ENCODE measurements at places on chromosomes 7 and 10.

DNA sequence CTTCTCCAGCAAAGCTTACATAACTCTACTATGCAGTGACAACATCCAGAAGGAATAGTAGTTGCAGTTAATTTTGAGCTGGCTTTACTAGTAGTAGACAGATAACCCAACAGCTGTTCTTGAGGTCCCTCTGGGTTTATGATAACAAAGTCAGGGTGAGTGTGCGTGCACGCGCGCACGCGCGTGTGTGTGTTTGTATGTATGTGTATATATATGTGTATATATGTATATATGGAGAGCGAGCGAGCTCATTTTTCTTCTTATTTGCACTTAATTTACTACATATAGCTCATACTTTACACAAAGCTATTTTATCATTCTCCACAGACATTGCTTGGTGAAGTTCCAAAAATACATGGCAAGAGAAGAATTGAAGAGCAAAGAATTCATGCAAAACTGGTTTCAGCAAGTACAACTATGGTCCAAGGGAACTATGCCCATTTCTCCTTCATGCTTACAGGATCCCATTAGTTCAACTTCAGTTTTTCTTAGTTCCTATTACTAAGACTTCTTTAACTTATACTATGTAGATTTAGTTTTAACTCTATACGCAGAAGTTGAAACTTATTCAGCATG is 105.9 kb upstream of the TMEM168 start:
- DNase-seq: no peak

DNA sequence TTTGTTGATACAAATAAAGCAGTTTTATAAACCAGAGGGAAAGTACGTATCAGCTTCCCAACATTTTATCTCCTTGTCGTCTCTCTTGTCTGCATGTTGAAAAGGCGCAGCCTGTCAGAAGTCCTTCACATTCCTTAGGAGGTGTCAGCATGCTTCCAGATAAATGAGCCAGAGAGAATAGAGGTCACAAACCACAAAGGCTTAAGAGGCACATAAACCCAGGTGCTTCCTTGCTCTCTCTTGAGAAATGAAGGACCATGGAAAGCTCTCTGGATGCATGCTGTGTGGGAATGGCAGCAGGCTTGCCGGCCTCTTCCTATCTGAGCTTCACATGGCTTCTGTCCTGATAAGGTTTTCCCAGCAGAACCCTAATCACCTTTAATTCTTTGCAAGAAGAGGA is 448.5 kb downstream of the XPNPEP1 start:
- no peak for DNase-seq

- DNase-seq: no peak
These were observed 178.7 kb downstream of the DNAJB6 start for GRCh38 chr7:157515342-157516041.

DNA sequence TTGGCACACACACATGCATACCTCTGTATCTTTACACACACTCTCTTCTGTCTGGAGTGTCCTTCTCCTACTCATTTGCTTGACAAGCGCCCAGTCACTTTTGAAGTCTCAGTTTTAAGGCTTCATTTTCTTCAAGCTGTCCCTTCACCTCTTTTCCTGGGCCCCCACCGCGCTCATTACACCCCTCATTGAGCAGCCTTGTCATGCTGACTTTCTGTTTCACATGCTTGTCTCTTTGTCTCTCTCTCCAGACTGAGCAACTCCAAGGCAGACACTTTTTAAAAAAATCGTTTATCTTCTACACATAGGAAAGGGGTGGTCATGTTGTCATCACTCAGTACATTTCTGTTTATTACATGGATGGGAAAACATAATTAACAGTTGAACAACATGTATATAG is 225.2 kb upstream of the FZD1 start:
- DNase-seq: no peak

GRCh38 chr7:155497149-155497901 is 39.4 kb downstream of the EN2 start:
- no peak for DNase-seq

DNA sequence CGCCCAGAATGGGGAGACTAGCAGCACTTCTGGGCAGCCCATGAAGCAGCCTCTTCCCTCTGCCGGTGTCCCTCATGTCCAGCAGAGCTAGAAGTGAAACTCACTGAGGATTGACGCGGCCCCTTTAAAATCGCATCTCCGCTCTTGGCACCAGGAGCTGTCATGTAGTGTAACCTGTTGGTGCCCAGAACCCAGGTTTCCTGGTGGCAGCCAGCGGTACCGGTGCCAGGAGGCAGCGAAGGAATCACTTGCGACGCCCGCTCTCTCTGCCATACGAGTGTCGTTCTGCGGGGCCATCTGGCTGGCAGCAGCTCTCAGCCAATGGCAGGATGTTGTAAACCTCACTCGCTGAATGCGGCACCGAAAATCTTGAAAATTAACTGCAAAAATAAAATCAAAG is 82.7 kb downstream of the CUX1 start:
- DNase-seq: no peak

DNA sequence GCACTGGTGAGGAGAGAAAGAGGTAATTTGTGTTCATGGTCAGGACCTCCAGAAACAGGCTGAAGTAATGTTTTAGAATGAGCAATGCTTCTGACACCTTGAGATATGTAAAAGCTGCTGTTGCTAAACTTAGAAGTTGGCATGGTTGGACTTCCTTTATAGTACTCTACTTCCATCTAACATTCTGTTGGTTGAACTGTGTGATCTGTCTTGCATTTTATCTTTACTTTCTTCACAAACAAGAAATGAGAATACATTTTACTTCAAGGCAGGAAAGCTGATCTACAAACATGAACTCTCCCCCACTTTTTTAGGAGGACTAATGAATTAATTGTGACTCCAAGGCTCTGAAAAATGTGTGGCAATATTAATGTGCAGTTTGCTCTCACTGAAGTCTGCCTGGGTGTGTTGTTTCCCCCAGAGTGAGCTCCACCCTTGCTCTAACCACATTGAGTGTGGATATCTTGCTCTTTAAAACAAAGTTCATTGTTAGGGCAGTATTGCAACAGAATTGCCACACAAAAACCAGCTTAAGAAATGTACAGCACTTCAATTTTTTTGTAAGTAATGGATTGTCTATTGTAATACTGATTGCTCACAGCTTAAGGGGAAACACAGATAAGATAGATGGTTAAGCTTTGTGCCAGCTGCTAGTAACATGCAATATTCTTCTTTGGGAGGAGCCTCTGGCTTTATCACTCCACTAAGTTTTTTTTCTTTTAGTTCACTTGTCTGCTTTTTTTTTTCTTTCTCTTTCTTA is 69.0 kb downstream of the ADD3 start:
- DNase-seq: no peak

- no peak for DNase-seq
These were observed 90.3 kb downstream of the SRPK2 start for GRCh38 chr7:105298439-105298894.

- no peak for DNase-seq
These were observed 79.4 kb upstream of the LRRN3 start for GRCh38 chr7:111011520-111011919.

GRCh38 chr10:22637491-22637890 is 76.9 kb downstream of the PIP4K2A start:
- no peak for DNase-seq

DNA sequence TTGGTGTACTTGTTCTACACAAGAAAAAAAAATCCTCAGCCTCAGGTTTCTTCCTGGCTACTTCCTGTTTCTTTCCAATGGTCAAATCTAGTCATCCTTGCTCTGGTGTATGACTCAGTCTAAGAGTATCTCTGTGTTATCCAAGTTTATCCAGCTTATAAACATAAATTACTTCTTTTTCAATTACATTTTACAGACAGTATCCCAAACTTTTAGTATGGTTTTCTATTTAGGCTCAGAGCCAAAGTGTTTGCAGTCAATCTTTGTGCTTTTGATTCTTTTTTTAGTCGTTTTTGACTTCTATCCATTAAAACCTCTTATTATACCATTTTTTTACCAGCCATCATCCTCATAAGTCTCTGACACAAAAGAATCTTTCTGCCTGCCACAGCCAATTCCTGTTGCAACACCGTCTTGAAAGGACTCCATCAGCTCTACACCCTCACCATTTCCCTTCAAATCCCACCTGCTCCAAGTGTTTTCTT is 294.6 kb downstream of the PTEN start:
- DNase-seq: no peak

DNA sequence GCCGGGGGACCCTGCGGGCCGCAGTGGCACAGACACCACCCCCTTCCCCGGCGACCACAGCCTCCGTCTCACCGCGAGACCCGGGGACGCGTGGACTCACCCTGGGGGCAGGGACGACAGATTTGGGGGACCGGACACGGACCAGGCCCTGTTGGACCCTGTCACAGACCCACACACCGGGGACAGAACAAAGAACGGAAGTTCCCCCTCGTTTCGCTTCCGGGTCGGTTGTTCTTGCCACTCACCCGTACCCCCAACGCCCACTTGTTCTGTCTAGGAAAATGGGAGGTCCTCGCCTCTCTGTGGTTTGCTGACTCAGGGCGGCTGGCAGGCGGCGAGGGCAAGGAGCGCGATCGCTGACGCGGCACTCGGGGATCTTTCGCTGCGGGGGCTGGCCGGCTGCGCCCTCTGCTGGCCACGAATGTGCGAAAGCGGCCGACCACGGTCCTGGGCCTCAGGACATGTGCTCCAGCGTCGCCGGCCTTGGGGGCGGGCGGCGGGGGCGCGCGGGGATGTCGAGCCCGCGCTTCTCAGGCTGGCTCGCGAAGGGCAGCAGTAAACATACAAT is at the start of gene ZNF3:
TSS of gene ZNF3 (minus strand) at position 189 of the 568 bp plus-strand sequence. CDS start 4,366 bp downstream, outside the sequence.
- peak; percentile 94 for DNase-seq

DNA sequence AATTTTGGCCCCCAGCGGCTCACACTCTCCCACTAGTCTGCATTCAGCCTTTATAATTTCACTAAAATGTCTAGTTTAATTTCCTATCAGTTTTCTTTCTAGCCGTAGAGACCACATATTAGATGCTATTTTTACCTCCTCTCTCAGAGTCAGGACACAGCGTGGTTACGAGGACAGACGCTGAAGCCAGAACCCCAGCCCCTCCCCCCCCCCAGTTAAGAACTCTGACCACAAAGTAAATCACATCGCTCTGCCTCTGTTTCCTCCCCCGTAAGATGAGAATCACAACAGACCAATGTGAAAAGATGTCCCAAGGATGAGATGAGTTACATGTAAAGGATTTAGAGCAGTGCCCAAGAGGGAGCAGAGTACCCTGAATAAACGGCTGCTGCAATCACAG is 11.1 kb upstream of the TARP start:
- DNase-seq: no peak

GRCh38 chr10:9999627-10000026 is 1018.0 kb upstream of the CELF2 start:
- no peak for DNase-seq

- DNase-seq: no peak
These were observed 20.0 kb upstream of the FAM204A start for GRCh38 chr10:118362103-118362502.

GRCh38 chr7:150357771-150358427 is 10.7 kb upstream of the REPIN1 start:
- no peak for DNase-seq

GRCh38 chr7:26637610-26638009 is 226.8 kb downstream of the SKAP2 start:
- no peak for DNase-seq

GRCh38 chr7:99666013-99666395 is 13.8 kb downstream of the CYP3A5 start:
- no peak for DNase-seq

- DNase-seq: no peak
These were observed 954.0 kb upstream of the C7orf33 start for GRCh38 chr7:147636553-147636952.

DNA sequence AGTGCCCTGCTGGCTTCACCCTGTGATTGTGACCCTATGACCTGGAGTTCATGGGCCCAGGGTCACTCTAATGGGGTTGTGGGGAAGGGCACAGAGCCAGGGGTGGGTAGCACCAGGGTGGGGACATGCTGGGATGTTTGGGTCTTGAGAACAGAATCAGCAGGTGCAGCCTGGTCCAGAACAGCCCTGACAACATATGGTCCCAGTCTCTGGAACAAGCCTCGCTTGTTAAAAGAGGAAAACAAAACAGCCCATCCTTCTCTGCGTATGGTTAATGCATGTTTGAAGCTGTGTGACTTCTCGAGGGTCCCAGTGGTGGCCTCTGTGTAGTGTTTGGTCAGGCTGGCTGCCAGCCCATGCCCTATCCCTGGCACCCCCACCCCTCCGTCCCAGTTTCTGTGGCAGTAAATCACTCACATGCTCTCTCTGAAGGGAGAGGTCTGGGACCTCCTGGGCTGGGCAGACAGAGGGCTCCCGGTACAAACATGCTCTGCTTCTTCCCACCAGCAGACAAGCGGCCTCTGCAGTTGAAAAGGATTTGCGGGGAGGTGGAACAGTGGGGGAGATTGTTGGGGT is 79.4 kb downstream of the FAM241B start:
- DNase-seq: no peak

GRCh38 chr10:88037623-88038022 is 174.2 kb downstream of the PTEN start:
- no peak for DNase-seq

- no peak for DNase-seq
These were observed 340.2 kb downstream of the THSD7A start for GRCh38 chr7:11491811-11492210.

DNA sequence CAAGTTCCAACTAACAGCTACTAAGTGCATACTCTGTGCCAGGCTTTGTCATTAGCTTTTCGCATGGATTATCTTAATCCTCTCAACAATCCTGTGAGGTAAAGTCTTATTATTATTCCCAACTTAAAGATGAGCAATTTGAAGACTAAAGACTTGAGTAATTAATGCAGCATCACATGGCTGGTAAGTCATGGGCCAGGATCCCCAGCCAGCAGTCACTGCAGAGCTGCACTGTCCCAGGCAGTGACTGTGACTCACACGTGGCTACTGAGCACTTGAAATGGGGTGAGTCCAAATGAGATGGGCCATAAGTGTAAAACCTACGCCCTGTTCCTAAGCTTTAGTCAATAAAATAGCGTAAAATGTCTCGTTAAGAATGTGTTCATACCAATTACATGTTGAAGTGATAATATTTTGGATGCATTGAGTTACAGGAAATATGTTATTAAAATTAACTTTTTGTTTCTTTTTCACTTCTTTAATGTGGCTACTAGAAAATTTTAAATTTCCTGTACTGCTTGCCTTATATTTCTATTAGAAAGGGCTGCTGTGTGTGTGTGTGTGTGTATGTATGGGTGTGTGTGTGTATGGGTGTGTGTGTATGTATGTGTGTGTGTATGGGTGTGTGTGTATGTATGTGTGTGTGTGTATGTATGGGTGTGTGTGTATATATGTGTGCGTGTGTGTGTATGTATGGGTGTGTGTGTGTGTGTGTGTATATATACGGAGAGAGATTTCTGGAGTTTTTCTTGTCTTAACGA is 756.3 kb downstream of the AUTS2 start:
- no peak for DNase-seq

DNA sequence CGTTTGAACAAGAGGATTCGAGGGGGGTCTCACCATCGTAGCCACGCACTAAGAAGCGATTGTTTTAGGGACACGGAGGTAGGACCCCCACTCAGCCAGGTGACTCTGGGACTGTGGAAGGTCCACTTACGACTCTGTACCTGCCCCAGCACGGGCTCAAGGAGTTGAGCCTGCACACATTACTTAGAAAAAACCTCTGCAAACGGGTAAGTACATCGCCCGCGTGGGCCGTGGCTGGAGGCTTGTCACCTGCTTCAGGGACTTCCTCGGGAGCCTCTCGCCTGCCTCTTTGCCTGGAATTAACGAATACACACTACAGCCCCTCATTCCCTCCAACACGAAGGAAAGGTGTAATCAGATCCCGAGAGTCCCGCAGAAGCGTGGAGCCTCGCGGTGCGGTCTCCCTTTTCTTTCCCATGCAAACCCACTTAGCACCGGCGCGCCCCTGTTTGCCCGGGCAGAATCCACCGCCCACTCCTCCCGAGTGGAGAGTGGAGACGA is 826 bp downstream of the PODXL start:
- no peak for DNase-seq

GRCh38 chr7:6074612-6075380 is 43.6 kb downstream of the ANKRD61 start:
- no peak for DNase-seq

- no peak for DNase-seq
These were observed 2.0 kb downstream of the BAZ1B start for GRCh38 chr7:73519867-73520672.

Data from effector memory CD4-positive, alpha-beta T cell (primary cell).